ENCODE measurements at places on chromosomes 5 and 9.

- DNase-seq: no peak
Measured at GRCh38 chr5:60535198-60535597, 164.8 kb downstream of the DEPDC1B start.

DNA sequence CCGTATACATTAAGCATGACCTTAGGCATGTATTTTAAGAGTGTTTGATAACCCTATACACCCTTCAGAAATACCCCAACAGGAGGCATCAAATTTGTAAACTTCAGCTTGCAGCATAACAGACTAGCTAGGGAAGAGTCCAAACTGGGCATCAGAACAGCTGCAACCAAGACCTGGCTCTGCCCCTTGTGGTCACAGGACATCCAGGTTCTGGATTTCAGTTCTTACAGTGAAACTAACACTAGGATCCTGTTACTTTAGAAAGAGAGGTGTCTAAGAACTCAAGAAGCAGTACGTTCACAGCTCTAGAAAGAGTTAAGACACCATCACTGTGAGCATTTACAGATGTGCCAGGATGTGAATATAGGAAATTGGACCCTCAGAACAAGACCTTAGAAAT is 229.8 kb downstream of the BNC2 start:
- DNase-seq: no peak

- DNase-seq: no peak
Measured at GRCh38 chr5:106874974-106875373, 795.8 kb downstream of the EFNA5 start.

DNA sequence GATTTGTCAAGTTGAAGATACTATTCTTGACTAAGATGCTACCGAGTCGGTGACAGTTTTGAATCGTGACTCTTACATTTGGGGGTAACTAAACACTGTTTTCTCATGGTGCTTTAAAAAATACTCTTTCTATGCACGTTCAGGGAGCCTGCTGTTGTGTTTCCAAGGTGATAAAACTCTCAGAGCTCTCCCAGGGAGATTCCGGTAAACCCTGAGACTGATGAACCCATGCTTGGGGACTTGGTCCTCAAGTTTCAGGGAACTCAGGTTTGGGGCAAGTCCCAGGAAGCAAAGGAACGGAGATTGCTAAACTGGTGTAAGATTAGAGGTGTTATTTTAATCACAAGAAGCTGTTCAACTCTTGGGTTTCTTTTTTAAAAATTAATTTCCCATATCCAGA is 1.4 kb downstream of the GDA start:
- DNase-seq: no peak

DNA sequence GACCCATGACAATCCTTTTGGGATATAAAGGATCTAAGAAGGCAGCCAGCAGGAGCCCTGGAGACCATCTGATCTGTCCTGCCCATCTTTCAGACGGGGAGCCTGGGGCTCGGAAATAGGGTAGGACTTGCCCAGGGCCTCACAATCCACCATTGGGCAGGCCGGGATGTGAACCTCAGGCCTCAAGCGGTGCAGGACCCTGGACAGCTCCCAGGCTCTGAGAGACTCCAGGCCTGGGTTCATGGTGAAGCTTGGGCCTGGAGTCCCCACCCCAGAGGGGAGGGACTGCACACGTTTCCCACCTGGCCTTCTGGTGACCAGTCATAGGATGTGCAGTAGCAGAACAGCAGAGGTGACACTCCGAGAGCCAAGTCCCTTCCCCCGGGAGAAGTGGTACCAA is 36.6 kb upstream of the RAPGEF1 start:
- DNase-seq: no peak

GRCh38 chr9:108562176-108562575 is 293.6 kb downstream of the ACTL7B start:
- no peak for DNase-seq

DNA sequence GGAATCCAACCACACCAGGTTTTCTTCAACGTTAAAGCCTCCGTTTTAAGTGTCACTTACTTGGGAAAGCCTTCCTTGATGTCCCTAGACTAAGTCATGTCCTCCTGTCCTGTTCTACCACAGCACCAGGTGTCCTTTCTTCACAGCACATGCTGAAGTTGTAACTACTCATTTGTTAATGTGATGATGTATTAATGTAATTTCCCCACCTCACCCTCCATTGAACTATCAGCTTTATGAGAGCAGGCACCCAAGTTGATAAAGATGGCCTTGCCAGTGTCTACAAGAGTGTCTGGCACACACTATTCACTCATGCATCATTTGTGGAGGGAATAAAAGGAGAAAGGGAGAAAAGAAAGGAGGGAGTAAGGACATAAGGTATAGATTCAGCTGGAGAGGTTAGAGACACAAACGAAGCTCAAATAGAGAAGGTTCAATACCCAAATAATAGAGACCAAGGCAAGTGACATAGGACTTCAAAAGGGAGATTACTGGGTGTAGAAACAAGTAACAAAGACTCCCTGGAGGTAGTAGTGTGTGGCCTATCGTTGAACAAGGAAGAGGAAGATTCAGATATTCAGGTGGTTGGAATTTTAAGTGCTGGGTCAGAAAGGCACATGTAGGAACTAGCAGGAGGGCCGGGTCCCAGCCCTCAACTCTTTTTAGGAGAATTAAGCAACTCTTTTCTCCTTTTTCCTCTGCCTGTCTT is 6.6 kb downstream of the ITK start:
- DNase-seq: no peak

DNA sequence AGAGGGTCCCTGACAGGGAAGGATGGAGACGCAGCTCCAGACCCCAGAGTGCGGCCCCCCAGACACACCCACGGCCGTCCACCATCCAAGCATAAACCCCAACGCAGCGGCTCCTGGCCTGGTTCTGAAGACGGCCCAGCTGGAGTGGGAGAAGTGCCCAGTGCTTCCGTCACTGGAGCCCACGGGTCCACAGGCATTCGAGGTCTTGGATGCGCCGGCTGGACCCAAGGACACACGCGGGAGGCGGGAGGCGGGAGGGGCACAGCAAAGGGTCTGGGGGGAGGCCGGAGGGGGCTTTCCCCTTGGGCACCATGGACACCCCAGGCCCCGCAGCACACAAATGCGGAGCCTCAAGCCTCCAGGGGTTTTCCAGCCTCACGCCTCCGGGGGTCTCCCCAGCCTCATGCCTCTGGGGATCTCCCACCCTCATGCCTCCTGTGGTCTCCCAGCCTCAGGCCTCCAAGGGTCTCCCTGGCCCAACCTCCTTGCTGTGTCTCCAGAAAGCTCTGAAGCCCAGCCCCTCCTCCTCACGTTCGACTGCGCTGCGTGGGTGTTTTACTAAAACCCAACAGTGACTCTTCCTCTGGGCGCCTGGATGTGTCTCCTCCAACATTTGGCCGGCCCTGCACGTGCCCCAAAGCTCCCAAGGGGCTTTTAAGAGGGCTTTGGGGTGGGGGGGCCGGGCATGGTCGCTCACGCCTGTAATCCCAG is 15.2 kb downstream of the EXD3 start:
- DNase-seq: no peak

GRCh38 chr5:34957321-34957720 is 28.0 kb downstream of the DNAJC21 start:
- no peak for DNase-seq

DNA sequence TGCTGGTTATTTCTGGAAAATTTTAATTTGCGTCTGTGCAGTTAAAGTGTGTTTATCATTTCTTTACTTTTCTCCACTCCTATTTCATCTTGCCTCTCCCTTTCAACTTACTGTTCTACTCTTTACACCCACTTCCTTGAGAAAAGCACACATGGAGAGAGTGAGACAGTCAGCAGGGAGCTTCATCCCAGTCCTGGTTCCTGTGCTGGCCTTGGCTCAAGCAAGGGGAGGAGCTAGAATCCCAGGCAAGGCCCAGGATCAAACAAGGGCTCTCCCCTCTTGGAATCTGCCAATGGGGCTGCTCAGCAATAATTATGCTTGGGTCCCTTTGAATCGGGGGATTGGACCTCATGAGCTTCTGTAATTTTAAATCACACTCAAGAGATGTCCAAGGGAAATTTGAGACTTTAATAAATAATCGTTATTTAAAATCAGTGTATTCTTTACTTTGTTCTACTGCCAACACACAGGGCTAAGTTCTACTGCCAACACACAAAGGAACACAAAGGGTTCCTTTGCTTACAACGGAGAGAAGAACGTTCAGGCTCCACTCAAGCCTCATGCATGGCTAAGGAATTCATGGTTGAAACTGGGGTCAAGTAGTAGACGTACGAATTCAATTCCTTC is 439.3 kb upstream of the DAB2 start:
- no peak for DNase-seq

GRCh38 chr5:53246042-53246836 is 136.7 kb upstream of the MOCS2 start:
- DNase-seq: no peak

DNA sequence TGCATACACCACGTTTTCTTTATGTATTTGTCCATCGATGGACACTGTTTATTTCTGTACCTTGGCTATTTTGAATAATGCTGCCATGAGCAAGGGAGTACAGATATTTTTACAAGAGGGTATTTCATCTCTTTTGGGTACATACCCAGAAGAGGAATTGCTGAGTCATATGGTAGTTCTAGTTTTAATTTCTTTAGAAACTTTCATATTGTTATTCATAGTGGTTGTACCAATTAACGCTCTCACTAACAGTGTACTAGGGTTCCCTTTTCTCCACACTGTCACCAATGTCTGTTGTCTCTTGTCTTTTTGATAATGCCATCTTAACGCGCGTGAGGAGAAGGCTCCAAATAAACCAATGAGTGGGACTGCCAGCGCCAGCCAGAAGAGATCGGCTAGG is 257.6 kb upstream of the EDIL3 start:
- no peak for DNase-seq

DNA sequence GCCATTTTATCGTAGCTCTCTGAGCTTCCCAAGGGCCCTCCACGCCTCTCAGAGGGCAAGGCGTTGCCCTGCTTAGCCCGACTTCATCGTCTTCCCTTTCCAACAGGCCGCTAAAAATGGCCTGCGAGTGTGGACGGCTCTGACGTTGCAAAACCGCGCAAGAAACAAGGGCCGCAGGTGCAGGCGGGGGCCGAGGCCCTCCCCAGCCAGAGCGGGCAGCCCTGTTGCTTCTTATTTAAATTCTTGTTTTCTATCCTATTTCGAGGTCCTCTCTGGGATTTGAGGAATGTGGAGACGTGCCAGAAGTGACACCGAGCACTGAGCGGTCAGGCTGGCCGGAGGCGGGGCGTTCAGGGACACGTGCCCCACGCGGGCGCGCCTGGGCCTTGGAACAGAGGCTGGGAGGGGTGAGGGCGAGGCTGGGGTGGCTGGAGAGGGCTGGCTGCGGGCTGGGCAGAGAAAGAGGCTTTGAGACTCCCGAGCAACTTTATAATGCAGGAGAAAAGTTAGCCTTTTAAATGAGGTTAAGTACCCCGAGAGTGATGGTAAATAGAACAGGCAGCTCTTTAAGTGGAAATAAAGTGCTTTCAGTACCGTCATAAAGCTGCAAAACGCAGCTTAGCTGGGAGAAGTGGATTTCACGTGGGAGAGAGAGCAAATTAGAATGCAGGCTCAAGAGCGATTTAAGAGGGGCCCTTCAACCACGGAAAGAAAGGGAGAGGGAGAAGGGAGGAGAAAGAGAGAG is 243.6 kb downstream of the AUH start:
- peak; percentile 58 for DNase-seq

DNA sequence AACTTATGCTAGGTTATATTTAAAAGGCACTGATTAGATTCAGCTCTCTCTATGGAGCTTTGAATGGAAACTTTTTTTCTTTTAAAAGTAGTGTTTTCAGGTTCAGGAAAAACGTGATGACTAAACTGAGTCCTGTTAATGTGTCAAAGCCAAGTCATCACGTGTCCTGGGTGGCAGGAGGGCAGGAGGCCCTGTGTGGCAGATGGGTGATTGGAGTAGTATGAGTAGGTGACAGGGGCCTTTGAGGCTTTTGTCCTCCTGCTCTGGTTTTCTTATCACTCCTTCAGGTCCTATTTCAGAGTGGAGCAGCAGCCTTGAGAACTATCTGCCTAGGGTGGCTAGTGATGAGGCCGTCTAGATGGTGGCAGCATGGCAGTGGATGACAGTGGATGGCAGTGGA is 17.7 kb upstream of the CARTPT start:
- DNase-seq: no peak

DNA sequence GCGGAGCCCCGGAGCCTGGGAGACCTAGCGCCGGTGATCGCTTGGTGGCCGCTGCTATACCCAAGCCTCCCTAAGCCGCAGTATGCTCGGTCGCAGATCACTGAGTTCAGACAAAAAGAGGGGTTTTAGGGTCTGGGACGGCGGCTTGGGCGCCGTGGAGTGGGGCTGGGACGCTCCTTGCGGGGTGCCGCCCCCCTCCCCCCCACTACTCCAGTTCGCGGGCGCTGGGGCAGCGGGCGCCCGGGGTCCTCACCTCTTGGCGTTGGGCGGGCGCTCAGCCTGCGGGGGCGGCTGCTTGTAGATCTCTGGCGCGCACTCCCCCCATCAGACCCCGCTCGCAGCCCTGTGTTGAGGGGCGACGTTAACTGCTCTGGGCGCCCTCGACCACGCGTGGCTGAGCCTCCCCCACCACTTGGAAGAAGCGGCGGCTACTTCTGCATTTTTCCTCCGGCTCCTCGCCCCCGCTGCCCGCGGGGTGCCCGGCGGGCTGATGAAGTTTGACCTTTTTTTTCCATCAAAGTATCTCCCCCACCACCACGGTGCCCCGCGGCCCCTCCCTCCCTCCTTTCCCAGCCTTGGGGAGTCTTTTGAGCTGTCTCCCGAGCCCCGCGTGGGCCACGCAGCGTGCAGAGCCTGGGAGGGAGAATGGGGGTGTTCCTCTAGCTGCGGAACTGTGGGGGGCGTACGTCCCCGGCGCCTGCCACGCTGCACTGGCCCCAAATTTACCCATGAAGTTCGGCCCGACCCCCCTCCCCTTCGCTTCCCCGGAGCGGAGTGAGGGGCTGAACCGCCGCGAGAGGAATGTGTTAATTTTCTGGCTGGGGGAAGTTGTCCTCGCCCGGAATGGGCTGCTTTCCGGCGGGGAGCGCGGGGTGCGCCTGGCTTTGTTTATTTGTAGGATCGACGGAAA is 1.2 kb downstream of the CXXC5 start:
- no peak for DNase-seq

DNA sequence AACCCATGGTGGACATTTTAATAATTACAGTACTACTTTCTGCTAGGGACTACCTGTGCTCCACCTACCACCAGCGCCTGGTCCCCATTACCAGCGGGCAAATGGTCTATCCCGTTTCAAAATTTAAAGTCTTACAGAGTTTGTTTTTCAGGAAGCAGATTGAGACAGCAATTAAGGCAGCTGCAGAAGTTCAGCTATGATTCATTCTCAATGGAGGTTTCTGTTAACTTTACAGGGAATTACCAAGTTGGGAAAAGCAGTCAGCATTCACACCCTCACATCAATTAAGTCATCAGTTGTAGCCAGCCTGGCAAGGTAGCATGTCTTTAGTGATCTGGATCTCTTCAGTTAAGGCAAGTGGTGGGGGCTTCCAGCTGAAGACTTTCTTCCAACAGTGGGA is 410.6 kb upstream of the DAB2 start:
- DNase-seq: no peak

GRCh38 chr5:83097689-83098231 is 20.4 kb downstream of the XRCC4 start:
- no peak for DNase-seq

GRCh38 chr9:138066049-138066448 is 188.5 kb downstream of the CACNA1B start:
- DNase-seq: no peak

GRCh38 chr9:79575547-79575946 is 3.8 kb downstream of the TLE4 start:
- no peak for DNase-seq
